ENCODE measurements at places on chromosomes 13 and 19.

GRCh38 chr13:49877629-49878218 is 58.4 kb downstream of the SPRYD7 start:
- no peak for DNase-seq

DNA sequence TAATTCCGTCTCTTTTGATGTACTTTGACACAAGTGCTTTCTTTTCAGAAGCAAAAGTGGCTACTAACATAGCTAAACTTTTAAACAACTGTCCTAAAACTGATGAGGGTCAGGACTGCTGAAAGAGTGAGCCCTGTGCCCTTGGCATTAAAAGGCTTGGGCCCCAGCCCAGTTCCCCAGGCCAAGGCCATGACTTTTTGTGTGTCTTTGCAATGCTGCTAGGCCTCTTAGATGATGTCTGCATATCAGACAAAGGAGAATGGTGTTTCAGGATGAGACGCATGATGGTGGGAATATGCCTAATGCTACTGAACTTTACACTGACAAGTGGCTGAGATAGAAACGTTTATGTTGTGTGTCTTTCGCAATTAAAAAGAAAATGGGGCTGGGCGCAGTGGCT is 38.0 kb downstream of the SLC7A9 start:
- no peak for DNase-seq

DNA sequence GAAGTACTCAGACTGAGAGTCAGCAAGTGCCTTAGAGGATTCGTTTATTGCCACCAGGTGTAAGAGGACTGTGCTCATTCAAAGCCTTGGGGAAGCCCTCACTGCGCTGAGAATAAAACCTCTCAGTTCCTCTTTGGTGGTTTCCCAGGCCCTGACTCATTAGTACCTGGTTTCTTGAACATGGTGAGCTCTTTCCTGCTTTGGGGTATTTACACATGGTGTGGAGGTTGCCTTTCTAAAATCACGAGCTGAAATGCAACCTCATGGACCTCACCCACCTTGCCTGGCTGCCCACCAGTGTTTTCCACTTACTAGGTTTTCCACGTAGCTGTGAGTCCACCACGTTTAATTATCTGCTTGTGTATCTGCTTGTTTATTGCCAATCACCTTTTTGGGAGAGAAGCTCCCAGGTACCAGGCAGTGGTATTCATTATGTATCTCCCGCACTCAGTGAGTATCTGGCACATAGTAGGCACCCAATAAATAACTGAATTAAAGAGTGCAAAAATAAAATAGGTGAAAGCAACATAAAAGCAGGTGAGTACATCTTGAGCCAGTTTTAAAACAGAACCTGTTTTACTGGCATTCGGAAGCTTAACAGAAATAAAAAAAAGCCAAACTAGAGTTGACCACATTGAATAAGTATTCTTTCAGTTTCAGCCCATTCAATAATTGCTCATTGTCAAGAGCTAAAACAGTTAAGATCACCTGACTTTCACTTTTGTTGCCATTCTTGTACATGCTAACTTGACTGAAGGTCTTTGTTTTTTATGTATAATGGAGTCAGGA is 533.0 kb downstream of the MYO16 start:
- no peak for DNase-seq

DNA sequence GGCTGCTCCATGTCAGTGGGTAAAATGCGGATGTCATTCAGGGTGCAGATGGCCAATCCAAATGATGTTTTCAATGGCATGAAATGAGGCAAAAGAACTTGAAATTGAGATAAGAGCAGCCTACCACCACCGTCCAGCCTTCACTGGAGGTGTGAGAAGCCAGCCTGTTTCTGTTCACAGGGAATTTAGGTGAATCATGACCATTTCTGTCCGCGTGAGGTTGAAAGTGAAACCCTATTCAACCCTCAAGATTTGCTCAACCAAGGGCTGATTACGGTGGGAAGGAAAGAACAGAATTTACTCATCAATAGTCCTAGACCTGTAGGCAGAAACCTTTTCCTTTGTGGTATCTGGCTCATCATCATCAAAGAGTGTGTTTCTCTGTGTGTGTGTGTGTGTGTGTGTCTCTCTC is 370.7 kb downstream of the COG6 start:
- no peak for DNase-seq

DNA sequence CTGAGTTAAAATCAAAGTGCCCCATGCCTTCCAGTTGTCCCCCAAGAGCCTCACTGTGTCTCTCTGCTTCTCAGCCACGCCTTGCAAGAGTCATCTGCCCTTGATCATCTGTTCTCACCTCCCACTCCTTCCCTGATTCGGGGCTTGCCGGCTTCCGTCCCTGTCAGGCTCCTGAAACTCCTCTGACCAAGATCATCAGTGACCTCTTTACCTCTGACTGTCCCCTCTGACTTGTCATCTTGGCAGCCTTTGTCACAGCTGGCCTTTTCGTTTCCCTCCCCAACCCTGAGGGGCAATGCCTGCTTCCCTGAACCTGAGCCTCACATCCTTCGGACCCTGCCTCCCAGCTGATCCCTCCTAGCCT is 66.3 kb downstream of the MAP4K1 start:
- no peak for DNase-seq

- DNase-seq: no peak
Measured at GRCh38 chr13:110616103-110617101, 1.1 kb downstream of the NAXD start.

- DNase-seq: no peak
Measured at GRCh38 chr19:33671211-33671610, 49.5 kb downstream of the CHST8 start.

DNA sequence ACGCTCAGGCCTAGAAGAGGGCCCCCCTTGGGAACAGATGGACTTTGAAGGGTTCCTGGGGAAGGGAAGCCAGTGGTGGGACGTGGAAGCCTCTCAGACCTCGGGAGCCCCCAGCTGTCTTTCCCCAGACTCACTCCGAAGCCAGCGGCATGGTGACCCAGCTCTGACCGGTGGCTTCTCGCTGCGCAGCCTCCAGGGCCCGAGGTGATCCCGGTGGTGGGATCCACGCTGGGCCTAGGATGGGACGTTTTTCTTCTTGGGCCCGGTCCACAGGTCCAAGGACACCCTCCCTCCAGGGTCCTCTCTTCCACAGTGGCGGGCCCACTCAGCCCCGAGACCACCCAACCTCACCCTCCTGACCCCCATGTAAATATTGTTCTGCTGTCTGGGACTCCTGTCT is 24.6 kb downstream of the HPN start:
- DNase-seq: no peak

DNA sequence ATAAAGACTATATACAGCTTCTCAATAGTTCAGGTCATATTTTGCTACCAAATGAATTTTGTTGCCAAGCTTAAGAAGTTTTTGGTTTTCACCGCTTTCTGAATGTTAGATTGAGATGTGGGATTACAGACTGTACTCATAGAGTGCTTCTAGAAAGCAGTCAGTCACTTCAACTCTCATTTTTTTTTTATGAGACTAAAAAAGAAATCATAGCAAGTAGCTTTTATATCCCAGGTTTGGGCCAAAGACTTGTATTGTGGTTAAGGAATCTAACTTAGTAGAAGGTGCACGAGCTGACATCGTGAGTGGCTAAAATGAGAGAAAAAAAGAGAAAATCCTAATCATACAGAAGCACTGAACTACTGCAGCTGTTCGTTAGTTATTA is 2.2 kb upstream of the USPL1 start:
- no peak for DNase-seq

DNA sequence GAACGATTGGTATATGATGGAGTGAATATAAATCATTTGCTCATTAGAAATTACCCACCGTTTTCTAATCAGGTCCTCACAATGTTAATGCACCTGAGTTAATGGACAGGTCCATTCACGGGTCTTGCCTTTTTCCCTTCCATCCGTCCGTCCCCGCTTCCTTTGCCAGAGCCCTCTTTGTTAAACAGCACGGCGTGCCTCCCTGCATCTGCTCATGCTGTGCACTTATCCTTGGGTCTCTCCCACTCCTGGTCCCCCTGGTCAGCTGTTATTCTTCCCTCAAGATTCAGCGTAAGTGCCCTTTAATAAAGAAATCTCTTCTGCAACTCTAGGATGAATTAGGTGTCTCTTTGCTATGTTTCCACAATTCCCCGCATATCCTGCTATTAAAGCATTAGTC is 324.5 kb downstream of the DNAJC15 start:
- DNase-seq: no peak

GRCh38 chr19:29056535-29056934 is 156.4 kb downstream of the UQCRFS1 start:
- no peak for DNase-seq

GRCh38 chr13:80860845-80861244 is 519.9 kb upstream of the SPRY2 start:
- no peak for DNase-seq

GRCh38 chr13:47170971-47171370 is 274.1 kb upstream of the HTR2A start:
- no peak for DNase-seq

GRCh38 chr13:49679246-49679645 is 12.0 kb downstream of the EBPL start:
- no peak for DNase-seq

GRCh38 chr13:48155848-48156247 is 60.9 kb upstream of the MED4 start:
- DNase-seq: no peak

GRCh38 chr19:40758491-40758890 is 7.5 kb downstream of the SNRPA start:
- no peak for DNase-seq

DNA sequence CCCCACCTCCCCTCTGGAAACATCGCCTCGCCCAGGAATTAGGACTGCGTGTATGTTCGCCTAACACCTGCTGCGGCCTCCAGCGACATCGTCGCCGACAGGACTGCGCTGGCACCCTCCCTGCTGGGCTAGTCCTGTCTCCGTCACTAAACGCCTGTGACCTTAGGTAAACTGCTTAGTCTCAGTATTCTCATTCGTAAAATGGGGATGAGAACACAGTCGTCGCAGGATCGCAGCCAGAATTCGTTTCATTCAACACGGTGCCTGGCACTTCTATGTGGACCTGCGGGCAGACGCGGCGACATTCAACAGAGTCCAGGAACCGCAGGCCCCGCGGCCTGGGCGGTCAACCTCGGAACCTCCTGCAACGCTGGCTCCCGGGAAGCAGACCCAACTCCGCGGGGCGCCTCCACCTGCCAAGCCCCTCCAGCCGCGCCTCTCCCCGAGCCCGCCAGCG is 485 bp downstream of the CRYL1 start:
- peak; percentile 40 for DNase-seq

GRCh38 chr13:30851697-30852096 is 54.4 kb upstream of the MEDAG start:
- DNase-seq: no peak

DNA sequence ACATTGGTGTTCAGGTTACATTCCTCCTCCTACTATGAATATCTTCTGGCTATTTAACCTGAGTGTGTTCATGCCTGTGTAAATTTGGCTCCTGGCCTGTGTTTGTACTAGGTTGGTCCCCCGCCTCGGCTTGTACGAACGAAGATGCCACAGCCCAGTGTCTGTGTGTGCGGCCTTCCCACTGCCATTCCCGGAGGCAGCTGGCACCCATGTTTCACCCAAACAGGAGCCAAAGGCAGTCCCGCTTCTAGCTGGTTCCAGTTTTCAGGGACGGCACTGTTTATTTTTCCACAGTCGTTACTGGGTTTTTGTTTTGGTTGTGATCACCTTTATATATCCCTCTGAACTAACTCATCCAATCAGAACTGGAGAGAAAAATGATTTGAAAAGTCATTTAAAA is 102.5 kb upstream of the ZNF536 start:
- no peak for DNase-seq

DNA sequence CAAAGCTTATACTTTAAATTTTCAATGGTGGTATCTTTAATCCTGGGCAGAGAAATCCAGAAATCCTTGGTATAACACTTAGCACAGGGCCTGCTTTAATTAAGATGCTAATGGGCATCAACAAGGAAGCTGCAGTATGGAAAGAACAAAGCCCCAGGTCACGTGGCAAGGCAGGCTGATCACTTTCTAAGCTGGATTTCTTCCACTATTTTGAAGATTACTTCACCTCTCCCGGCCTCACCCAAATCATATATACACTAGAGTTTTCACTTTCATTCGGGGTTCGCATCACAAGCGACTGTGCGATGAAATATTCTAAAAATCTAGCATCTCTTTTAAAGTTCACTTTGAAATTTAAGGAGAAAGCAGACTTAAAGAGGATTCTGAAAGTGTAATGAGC is 71.8 kb downstream of the STARD13 start:
- peak; percentile 27 for DNase-seq

GRCh38 chr19:867301-867793 is 7.9 kb downstream of the CFD start:
- DNase-seq: no peak

GRCh38 chr19:33293255-33294057 is 8.9 kb downstream of the CEBPA start:
- DNase-seq: no peak

DNA sequence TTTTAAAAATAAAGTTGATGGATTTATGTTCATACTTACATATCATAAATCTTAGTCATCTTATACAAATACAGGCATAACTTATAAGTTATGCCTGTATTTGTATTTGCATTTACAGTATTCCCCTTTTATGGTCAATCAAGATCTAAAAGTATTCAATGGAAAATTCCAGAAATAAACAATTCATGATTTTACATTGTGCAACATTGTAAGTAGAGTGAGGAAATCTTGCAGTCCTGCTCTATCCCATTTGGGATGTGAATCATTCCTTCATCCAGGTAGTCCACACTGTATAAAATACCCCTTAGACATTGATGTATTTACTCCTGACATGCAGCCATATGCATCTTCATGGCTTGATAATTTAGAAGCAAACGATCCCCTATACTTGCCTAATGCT is 795.3 kb downstream of the SLITRK1 start:
- DNase-seq: no peak

GRCh38 chr13:27004326-27004725 is 167.3 kb downstream of the USP12 start:
- DNase-seq: no peak

Data from nucleus accumbens (tissue), 56 donors.